Endodermal cell (in vitro differentiated cells): ENCODE measurements at places on chromosomes 3 and 15. TPM values are rescaled to one million over a fixed set of nuclear protein-coding genes. Genes with fewer than 3 reads are reported as not detected.

The SERPINI1 gene
- 21.2 to 29.9 TPM (median 28.9 TPM) in 3 replicates for total RNA-seq

The RTP3 gene
- not detected in 3 replicates for total RNA-seq

The PTPRG gene
- 92.1 and 108 TPM in 2 replicates for total RNA-seq

The CGNL1 gene
- total RNA-seq: 82.7 and 98.0 TPM in 2 replicates

The GOLGA6L4 gene
- 3.3 to 6.0 TPM (median 4.6 TPM) in 3 replicates for total RNA-seq

The SCAANT1 gene
- not detected in 3 replicates for total RNA-seq

The CHDH gene
- total RNA-seq: 9.4 and 12.7 TPM in 2 replicates

The SCG3 gene
- 18.3 and 26.3 TPM in 2 replicates for total RNA-seq

The C3orf80 gene
- total RNA-seq: 0.27 TPM in 1 of 2 replicates, not detected in the other

The ARHGAP31 gene
- 1.9 to 2.3 TPM (median 2.0 TPM) in 3 replicates for total RNA-seq

The BCHE gene
- 0.40 to 1.0 TPM (median 0.69 TPM) in 3 replicates for total RNA-seq

The PRSS50 gene
- 0.63 and 1.2 TPM in 2 replicates for total RNA-seq

The HMCES gene
- total RNA-seq: 33.8 to 47.6 TPM (median 46.9 TPM) in 3 replicates

The TMEM39A gene
- 81.8 to 89.4 TPM (median 83.8 TPM) in 3 replicates for total RNA-seq
